ENCODE measurements at places on chromosomes 12 and 14. TPM values are rescaled to one million over a fixed set of nuclear protein-coding genes. Genes with fewer than 3 reads are reported as not detected.
A peak's percentile ranks its signal among the peaks of the same experiment; 100 is the strongest.

- DNase-seq, result no peak
These were observed 39.4 kb downstream of the TCHP start for GRCh38 chr12:109939504-109939903.

The MYH6 gene
- 0.12 TPM for total RNA-seq

DNA sequence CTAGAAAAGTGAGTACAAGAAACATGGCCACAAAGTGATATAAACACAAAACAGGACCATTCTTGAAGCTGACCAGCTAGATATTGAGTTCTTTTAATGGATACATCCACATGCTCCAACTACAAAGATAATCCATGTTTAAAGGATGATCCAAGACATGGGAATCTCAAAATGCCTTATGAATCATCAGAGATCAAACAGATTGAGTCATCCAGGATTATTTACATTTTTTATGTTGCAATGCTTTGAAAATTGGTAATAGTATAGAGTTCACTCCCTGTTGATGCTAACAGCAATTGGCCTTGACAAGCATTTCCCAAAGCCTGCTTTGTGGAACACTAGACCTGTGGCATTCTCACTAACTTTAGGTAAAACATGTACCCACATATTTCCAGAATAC is 293.0 kb upstream of the TBX3 start:
- no peak for DNase-seq

GRCh38 chr12:28899951-28900350 is 249.1 kb upstream of the FAR2 start:
- no peak for DNase-seq

DNA sequence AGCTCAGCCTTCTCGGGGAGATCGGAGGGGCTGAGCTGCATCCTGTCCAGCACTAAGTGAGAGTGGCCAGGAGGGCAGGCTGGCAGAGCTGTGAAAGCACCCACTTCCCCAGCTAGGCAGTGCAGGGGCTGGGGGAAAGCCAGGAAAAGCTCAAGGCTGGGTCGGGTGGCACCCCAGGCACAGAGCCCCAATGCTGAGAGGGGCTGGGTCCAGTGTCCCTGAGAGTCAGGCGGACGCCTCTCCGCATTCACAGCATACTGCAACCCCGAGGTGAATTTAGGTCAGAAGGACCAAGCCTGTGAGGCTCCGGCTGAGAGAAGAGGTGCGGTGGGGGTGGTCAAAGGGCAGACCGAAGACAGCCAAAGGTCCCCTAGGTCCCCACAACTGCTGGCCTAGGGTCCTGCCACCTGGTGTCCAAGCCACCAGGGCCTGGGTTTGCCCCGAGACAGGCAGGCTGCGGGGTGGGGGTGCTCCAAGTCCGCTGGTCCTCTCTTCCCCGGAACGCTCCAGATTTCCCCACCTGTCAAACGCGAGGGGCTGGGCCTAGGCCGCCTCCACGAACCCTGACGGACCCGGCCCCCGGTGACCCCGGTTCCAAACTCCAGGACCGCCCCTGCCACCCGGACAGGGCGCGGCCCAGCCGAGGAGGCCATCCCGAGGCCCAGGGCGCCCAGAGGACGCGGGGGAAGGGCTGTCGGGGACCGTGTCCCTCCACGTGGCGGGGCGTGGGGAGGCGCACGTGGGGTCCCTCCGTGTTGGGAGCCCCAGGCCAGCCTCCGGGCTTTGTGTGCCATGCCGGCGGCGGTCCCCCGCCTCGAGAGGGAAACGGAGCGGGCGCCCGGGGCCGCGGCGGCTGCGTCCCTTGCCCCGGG is 527 bp downstream of the CAMKK2 start:
- peak; percentile 29 for DNase-seq

- no peak for DNase-seq
These were observed 6.5 kb downstream of the AMHR2 start for GRCh38 chr12:53430116-53430515.

GRCh38 chr14:21326972-21327371 is 47.1 kb downstream of the RPGRIP1 start:
- no peak for DNase-seq

GRCh38 chr12:104247698-104248097 is 32.1 kb downstream of the TXNRD1 start:
- no peak for DNase-seq

DNA sequence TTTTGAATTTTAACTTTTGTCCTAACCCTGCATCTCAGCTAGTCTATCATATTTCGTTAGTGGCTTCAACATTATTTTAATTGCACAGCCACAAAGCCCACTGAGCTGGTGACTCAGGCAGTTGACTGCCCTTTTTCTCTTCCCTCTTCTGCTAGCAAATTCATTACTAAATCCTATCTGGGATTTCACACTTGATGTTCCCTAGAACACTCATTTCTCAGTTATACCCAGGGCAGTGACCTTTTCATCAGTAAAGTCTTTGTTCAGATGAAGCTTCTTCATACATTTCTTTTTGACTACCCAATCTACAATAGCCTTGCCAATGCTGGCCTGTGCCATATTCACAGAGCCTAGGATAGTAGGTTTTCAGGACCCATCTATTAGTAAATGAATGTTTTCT is 107.0 kb downstream of the ATXN7L3B start:
- no peak for DNase-seq

DNA sequence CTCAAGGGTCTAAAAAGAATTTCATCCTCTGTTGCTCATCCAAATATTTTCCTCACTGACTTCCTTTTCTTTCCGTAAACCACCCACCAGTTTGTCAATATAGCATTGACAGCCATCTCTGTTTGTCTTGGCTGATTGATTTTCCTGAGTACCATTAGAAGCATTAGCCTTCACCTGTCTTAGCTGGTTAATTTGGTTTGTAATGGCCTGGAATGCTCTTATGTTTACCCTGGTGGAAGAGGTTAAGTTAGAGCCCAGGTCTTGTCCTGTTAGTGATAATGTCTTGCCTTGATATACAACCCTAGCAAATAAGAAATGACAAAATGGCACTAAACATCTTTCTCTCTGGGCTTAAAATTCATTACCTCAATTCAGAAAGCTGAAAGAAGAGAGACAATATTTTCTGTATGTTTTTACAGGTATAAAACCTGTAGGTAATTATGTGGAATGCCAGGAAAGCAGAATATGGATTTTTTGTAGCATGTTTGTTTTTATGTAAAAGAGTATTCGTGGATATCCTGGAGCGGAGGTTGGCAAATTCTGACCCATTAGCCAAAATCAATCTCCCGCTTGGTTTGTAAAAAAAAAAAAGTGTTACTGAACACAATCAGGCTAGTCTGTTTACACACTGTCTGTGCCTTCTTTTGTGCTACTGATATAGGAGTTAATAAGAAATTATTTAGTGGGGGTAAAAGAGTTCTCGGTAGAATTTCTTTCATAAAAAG is 224.4 kb upstream of the DAAM1 start:
- no peak for DNase-seq

Data from testis (tissue), 5 donors.